ENCODE measurements at places on chromosomes 5 and 9. TPM values are rescaled to one million over a fixed set of nuclear protein-coding genes. Genes with fewer than 3 reads are reported as not detected.

Gene LCN9
- not detected for total RNA-seq

Gene PFN3
- total RNA-seq: not detected

Gene ELOVL7
- total RNA-seq: 23.2 TPM

Gene IFNA4
- total RNA-seq: not detected

Gene GRM6
- not detected for total RNA-seq

Gene SAXO1
- 0.10 TPM for total RNA-seq

Gene TYRP1
- 0.10 TPM for total RNA-seq

Gene ACOT12
- 0.31 TPM for total RNA-seq

Gene CSF2
- total RNA-seq: 3.5 TPM

Gene C6
- not detected for total RNA-seq

Gene ZNF883
- total RNA-seq: 0.84 TPM

Gene ALDOB
- total RNA-seq: not detected

Gene FAM81B
- 1.8 TPM for total RNA-seq

Gene PLCXD3
- under 0.01 TPM for total RNA-seq

Gene ECSCR
- not detected for total RNA-seq

Gene BARX1
- total RNA-seq: not detected

Gene ADAMTS6
- 4.9 TPM for total RNA-seq

Gene PCDHA4
- not detected for total RNA-seq

Gene SLC1A3
- 3.9 TPM for total RNA-seq

Gene ISL1
- not detected for total RNA-seq

Gene NEK6
- total RNA-seq: 11.2 TPM

Gene ZNF189
- total RNA-seq: 10.4 TPM

Gene ADAMTS12
- under 0.01 TPM for total RNA-seq

Gene GPR150
- 0.42 TPM for total RNA-seq

Gene CNTNAP3
- total RNA-seq: 0.10 TPM
